IMR-90 (cell line): ENCODE measurements at places on chromosomes 6 and 20.

DNA sequence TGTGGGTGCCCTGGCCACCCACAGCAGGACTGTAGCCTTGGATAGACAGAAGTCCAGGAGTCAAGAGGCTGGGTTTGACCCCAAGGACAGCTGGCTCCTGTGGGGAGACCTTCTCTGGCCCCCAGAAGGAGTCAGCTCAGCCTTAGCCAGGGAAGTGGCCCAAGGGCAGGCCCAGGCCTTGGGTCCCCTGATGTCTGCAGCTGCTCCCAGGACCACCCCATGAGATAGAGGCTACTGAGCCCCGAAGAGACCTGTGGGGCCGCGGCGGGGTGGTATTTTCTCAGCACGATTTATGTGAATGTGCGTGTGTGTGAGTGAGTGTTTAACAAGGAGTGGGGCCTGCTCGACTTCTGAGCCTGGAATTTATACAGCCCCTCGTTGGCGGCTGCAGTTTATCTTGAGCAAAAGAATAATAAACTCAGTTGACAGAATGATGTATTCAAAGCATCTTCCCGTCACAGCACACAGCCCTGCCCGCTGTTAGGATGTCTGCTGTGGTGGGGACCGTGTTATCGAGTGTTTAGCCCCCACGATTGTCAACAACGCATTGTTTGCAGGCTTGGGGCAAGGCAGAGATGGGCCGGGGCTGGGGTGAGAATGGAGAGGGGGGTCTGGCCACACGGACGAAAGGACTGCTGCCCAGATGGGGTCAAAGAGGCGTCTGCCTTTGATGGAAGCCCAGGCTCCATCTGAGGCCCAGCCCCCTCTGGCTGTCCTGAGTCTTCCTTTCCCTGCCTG is 163.3 kb downstream of the VEGFA start:
- peak; percentile 78 for DNase-seq

DNA sequence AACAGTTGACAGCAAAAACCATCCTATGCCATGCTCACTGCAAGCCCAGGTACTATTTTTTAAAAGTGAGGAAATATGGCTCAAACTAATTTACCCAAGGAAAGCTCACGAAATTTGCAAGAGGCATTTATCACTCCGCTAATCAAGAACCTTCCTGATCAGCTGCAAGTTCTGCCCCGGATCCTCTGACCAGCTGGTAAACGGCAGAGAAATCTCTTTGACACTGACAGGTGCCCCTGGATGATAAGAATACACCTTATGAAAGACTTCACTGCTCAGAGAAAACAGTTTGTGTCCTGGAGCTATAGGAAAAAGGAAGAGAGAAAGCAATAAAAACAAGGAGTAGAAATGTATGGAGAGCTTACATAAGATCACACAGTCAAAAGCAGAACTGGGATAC is 6.4 kb downstream of the CNKSR3 start:
- no peak for DNase-seq

DNA sequence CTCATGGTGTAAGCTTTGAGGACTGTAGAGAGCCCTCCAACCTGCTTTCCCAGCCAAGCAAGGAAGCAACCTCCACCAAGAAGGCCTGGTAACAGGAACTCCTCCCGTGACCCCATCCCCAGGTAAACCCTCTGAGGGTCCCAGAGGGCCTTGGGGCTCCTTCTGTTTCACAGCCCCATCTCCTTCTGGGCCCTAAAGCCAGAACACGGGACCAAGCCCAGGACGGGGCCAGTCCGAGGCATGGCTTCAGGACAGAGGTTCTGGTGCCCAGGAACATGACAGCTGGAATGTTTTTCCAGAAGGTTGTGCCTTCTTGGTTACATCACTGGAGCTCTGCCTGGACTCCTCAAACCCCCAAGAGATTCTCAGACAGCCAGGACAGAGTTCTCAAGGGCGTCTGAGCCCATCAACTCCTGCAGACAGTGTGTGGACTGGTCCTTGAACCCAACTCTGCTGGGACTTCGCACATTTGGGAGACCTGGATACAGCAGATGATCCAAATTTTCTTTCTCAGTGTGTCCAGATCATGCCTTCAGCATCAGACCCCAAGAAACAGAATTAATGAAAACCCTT is 43.1 kb downstream of the RRBP1 start:
- no peak for DNase-seq

- peak; percentile 33 for DNase-seq
Observed at GRCh38 chr6:169173532-169174268, 79.9 kb downstream of the THBS2 start.

- peak; percentile 63 for DNase-seq
Observed at GRCh38 chr6:159595173-159595572, 97.9 kb downstream of the SOD2 start.

DNA sequence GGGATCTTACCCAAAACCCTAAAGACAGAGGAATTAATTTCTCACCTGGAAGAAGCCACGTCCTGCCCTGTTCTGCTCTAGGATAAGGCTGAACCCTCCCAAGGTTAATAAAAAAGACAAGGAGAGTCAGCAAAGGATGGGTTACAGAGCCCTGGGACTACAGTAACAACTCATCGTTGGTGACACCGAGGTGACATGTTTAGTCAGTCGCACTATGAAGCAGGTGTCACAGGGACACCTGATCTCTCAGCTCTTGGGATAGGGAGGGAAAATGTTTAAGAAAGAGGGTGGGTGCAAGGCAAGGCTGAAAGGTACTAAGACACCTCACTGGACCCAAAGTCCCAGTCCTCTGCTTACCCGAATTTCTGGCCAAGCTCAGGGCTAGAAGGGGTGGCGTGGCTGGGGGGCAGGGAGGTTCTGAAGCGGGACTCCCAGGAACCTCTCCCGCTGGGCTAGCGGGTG is 562 bp downstream of the MOCS1 start:
- no peak for DNase-seq

DNA sequence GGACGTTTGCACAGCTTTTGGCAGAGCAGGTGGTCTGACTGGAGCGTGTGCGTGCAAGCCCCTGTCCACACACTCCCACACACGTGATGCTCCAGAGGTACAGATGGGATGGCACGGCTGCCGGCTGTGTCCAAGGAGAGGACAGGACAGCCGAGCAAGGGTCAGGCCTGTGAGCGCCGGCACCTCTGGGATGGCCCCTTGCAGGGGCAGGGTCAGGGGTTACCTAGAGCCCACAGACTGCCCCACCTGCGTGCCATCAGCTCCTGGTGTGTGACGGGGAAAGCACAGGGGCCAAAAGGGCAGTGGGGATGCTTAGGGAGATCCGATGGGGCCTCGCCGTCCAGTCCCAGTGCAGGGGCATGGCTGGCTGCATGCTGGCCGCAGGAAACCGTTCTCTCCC is 189.7 kb downstream of the TAF4 start:
- DNase-seq, result no peak

DNA sequence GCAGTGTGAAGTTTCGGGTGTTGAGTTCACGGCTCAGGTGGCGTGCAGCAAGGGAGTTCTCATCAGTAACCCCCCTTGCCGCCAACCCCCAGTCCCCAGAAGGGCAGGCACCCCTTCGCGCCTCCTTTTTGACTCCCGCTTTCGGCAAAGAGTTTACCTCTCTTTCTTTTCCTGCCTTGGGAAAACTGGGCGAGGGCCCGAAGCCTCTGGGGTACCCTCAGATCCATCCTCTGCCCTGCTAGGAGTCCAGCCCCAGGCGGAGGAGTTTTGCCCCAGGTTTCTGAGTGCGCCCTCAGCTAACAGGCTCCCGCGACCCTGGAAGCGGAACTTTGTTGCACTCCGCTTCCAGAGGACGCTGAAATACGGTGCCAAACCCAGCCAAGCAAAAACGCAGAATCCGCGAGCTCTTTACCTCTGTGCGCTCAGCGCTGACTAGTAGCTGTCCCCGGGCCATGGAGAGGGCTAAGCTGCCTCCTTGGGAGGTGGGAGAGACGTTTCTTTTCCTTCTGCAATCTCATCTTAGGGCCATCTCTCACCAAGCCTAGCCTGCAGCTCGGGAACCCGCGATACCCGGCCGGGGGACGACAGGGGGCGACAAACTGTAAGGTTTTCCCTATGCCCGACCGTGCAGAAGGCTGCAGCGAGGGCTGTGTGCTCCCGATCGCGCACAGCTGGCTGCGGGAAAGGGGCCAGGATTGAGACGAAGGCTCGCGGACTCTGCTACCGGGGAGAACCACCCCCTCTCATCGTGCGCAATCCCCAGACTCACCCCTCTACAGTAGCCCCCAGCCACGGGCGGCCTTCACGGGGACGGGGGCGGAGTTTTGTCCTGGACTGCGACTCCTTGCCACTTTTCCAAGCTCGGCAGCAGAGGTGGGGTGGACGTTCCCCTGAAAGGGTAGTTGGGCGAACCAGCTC is 2.7 kb upstream of the PAX1 start:
- DNase-seq, result peak; percentile 3

DNA sequence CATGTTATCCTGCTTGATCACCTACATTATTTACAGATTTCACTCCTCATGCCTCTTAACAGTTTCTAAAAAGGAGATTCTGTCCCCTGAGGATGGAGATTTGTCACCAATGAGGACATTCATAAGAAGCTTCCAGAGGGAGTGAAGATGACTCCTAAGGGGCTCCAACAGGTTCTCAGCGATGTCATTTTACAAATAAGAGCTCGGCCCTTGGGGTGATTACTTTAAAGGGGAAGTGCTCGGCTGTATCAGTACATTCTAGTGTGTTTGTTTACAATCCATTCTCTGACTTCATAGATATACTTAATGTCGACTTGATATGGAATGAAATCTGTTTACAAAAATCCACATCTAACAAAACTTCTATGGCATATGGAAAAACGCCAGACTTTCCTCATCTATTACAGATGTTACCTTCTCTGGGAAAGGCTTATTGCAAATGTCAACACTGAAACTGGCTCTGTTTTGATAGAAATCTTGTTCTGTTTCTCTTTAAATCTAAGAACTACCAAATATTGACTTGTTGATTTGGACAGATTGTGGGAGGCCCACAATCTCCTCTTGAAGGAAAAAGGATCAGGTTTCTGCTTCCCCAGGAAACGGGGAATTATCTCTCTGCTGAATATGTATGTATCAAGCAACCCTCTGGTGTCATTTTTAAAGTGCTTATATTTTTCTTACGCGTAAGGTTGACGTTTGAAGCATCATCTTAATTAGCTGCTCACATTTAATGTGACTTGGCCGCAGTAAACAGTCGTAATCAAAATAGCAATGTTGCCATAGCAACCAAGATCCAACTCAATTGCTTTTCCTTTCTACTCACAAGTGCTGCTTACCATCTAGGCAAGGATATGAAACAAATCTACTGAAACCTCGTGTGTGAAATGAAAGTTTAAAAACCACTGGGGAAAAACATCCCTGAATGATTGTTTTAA is 95.7 kb downstream of the SHLD1 start:
- peak; percentile 45 for DNase-seq

- no peak for DNase-seq
Observed at GRCh38 chr6:104633125-104633524, 226.6 kb downstream of the HACE1 start.

GRCh38 chr6:15551798-15552197 is 111.0 kb downstream of the DTNBP1 start:
- peak; percentile 13 for DNase-seq

DNA sequence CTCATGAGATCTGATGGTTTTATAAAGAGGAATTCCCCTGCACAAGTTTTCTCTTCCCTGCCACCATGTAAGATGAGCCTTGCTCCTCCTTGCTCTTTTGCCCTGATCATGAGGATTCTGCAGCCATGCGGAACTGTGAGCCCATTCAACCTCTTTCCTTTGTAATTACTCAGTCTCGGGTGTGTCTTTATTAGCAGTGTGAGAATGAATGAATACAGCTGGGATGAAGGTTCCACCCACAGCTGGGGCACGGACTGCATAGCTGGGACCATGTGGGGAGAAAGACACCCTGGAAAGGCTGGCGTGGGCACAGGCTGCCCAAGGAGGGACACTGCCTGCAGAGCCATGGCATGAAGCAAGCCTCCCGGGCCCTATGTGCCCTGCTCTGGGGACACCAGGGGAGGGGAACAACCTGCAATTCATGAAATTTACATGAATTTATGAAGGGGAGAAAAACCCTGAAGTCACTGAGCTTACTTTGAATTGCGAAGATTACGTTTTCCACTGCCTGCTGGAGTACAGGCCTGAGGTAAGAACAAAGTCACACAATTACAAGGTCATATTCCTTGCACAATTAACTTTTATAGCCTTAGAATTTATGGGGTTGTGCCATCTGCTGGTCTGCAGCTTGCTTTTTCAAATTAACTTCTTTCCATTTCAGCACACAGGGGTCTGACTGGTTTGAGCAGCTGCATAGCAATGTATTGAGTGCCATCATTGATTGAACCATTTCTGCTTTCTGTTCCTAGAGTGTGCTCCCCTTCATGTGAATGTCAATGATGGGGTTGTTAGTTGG is 46.2 kb downstream of the SLC22A1 start:
- no peak for DNase-seq

DNA sequence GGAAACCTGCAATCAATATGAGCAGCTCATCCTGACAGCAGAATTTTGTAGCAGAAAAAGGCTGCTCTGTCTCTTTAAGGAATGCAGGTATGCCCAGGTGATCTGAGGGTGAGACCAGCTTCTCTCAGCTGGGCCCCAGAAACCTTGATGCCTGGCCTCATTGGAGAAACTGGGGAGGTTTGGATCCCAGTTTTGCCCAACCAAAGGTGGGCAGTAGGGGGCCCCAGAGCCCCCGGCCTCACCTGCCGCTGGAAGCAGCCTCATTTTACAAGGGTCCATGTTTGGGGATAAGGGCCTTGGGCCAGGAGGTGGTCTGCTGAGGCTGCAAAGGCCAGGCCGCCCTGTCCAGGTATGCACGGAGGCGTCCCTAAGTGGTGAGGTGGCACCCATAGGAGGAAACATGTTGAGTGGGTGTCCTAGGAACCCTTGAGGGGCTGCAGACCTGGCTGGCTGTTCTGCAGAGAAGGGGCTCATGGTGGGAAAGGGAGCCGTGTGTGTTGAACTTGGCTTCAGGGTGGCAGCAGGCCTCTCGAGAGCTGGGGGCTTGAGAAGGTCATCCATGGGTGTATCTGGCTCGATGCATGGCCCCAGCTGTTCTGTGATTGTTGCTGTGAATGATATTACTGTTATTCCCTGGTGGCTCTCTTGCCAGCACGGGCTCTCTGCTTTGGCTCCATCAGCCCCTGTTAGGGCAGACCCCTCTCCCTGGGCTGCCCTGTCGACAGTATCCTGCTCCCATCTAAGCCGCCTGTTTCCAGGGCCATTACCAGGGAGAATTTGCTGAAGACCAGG is 208.4 kb downstream of the CDH4 start:
- no peak for DNase-seq

DNA sequence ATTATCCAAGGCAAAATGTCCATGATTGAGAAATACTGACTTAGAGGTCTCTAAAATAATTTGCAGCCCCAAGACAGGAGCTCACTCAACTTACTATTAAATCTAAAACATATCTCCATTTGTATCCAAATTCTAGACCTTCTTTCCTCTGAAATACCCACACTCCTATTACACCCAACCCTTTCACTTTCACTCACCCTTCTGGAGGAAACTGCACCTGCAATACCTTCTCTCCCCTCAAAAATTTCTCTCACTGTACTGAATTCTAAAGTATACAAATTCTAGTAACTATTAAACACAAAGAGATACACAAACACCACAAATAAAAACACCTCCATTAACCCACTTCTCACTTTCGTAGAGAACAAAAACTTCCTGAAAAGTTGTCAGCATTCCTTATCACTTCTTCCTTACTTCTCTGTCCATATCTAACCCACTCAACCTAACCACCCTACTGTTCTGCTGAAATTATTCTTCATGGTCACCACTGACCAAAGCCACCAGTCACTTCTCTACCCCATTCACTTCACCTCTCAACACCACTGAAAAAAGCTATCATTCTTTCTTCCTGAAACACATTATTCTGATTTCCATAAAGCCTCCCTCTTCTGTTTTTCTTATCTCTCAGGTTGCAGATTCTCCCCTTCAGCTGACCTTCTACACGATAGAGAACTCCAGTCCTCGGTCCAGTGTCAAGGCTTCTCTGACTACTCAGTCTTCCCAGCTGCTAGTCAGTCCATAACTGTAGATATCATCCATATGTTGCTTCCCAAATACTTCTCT is 12.0 kb downstream of the LMBRD1 start:
- DNase-seq, result no peak
